Activated CD4-positive, alpha-beta T cell treated with anti-CD3 and anti-CD28 coated beads, Interleukin-2, amount 10 ng/mL, durations not matched to agents 7 days and 5 days (primary cell): ENCODE measurements at places on chromosomes 2 and 18. TPM values are rescaled to one million over a fixed set of nuclear protein-coding genes. Genes with fewer than 3 reads are reported as not detected.

The LYG2 gene
- not detected for total RNA-seq

The CAPN14 gene
- 0.10 TPM for total RNA-seq

The CELF4 gene
- total RNA-seq, result not detected

The OXER1 gene
- not detected for total RNA-seq

The CD226 gene
- total RNA-seq, result 126 TPM

The CDH19 gene
- total RNA-seq, result not detected

The KIF1A gene
- 0.40 TPM for total RNA-seq

The SIX3 gene
- not detected for total RNA-seq

The DOCK10 gene
- 281 TPM for total RNA-seq
